Testis (tissue), 5 donors: ENCODE measurements at places on chromosomes 11 and 22.

GRCh38 chr11:2302896-2303626 is 1.2 kb downstream of the TSPAN32 start:
- peak; percentile 30 for DNase-seq

DNA sequence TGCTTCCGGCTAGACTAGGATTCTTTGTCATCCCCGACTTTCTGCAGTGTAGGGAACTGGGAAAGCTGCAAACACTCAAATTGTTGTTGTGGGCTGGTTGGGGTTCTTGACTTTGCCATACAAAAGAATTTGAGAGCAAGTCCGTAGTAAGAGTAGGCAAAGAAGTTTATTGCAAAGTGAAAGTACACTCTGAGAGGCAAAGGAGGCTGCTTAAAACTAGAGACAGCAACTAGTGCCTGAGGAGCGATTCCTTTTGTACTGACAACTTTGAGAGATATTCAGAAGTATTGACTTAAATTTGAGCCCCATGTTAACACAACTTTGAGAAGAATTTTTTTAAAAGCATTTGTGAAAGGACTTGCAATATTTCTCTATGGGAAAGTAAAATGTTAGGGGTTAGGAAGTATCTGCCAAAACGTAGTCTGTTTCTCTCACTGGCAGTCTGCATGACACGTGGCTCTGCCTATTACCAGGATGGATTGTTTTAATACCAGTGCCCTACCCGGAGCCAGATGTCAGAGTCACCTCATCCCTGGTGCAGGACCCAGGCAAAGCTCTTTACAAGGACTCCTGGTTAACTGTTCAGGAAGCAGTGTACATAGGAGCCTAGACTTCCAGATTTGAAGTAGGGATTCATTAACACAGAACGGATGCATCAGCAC is 85.0 kb upstream of the CLPB start:
- no peak for DNase-seq

- no peak for DNase-seq
Observed at GRCh38 chr11:30159546-30159945, 71.3 kb upstream of the FSHB start.

GRCh38 chr11:34411791-34412190 is 26.9 kb upstream of the CAT start:
- no peak for DNase-seq

DNA sequence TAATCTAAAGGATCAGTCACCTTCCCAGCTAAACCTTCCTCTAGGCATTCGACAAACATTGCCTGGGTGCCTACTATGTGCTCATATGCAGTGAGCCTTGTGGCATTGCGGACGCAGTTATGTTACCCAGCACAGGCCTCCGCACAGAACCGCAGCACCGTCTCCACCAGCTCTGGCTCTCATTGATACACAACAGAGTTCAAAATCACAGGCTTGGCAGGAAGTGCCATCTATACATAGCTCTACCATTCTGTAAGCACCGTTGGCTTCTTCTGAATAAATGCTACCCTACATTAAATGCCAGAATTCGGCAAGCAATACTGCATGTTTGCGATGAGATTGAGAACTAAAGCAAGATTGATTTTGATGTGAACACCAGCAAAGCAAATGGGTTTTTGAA is 31.0 kb downstream of the DSCAML1 start:
- no peak for DNase-seq

DNA sequence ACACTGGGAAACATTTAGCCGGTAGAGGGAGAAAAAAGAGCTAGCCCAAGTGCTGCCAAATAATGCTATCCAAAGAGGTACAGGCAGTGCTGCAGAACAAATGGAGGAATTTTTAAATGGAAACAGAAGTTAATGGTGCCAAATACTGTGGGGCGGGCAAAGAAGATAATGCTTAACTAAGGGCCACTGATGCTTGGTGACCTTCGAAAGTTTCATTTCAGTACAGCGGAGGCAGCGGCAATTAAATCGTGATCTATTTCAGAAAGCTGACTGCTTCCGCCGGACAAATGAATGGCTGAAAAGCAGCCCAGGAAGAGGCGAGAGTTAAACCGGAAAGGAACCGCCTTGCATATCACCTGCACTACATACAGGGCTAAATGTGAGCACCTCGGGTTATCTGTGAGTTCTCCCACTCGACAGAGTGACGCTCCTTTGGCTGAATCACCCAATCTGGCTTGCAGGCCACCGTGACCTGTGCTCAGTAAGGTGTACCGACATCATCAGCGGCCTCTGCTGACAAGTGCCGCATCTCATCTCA is 42.1 kb downstream of the CADM1 start:
- DNase-seq, result peak; percentile 75

DNA sequence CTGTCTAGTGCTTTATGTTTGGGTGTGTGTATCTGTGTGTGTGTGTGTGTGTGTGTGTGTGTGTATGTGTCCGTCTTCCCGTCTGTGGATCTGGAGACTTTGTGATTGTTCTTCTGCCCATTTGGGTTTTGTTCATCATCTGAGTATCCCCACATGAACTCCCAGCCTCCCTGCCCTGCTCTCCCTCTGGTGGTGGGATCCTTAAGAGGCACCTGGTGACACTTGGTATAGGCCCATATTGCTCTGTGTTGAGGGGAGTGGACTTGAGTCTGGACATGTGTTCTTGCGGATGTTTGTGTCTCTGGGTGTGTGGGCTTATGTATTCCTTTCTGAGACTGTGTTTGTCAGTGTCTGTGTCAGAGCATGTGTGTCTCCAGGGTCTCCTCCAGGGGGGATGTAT is 15.3 kb downstream of the RCOR2 start:
- DNase-seq, result no peak

DNA sequence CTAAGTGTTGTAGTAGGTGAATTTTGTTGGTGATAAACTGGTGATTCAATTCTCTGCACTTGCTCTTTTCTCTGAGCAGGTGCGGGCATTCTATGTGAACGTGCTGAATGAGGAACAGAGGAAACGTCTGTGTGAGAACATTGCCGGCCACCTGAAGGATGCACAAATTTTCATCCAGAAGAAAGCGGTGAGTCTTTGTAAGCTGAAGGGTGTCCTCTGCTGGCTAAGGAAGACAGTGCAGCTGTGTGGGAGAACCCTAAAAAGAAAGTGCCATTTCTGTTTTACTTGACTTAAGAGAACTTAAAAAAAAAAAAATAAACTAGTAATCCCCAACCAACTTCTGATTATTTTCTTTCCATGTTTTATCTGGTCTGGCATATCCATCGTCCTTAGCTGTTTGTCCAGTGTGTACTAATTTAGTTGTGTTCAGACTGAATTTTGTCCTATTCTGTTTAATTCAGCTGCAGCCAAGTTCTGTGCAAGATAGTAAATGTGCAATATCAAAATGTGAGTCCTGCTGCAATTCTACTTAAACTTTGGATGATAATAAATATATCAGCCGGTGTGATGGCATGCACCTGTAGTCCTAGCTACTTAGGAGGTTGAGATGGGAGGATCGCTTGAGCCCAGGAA is 29.6 kb downstream of the CAT start:
- DNase-seq, result peak; percentile 42

GRCh38 chr11:65454311-65454695 is 31.7 kb downstream of the NEAT1 start:
- no peak for DNase-seq

DNA sequence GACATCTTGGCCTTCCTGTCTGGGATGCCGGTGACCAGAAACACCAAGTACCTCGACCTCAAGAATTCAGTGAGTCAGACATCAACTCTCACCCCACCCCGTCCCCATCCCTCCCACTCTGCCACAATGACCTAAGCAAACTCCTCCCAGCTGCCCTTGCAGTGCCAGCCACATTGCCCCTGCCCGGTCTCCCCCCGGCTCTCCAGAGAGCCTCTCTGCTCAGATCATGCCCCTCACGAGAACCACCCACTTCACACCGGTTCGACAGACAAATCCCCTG is 23.6 kb upstream of the MYRF start:
- no peak for DNase-seq

- no peak for DNase-seq
Observed at GRCh38 chr11:11284481-11284880, 68.6 kb downstream of the CSNK2A3 start.

DNA sequence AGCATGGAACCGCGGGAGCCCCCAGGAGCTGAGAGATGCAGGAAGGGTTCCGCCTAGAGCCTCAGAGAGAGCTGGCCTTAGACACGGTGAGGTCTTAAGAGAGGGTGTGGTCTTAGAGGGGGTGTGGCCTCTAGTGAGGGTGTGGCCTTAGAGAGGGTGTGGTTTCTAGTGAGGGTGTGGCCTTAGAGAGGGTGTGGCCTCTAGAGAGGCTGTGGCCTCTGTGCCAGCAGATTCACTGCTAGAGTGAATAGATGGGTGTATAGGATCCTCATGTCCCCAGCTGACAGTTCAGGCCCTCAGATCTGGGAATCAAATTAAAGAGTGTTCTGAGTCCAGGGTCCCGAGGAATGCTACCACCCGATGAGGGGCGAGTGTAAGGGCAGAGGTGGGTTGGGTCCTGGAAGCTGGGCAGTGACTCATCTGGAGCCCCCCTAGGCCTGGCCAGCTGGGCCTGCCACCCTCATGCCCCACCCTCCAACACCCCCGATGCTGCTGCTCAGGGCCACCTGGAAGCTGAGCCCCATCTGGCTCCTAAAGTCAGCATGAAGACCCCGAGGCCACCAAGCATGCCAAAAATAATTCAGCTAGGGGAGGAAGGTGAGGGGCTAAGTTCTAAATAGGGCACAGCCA is 49.5 kb downstream of the IGF2 start:
- peak; percentile 22 for DNase-seq

GRCh38 chr11:33753304-33753967 is 17.2 kb upstream of the CD59 start:
- DNase-seq, result no peak

DNA sequence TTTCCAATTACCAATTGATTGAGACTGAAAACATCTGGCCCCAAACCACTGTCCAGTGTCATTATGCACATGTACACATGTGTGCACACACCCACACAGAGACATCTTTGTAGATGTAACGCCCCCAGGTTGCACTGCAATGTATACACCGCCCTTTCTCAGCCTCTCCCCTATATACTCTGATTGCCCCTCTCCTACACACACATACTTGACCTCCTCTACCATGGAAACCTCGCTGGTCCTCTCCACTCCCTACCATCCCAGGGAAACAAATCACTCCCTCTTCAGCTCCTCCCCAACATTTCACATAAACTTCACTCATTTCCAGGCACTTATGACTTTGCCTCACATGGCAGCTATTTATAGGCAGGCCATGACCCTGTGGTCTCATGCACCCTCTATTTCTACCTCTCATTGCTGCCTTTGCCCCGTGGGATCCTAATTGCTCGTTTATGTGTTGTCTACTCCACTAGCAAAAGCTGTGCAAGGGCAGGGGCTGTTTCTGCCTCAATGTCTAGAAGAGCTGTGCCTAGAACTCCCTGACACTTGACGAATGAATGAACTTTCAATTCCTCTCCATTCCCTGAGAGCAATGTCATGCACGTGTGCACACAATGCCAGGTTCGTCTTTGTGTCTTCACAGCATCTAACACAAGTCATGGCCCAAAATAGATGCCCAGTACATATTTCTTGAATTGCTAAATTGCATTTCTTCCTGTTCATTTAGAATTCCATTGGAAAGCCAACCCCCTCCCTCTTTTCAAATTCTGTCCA is 10.0 kb upstream of the TMA7B start:
- DNase-seq, result no peak

- no peak for DNase-seq
Observed at GRCh38 chr11:11192541-11192940, 160.5 kb downstream of the CSNK2A3 start.

DNA sequence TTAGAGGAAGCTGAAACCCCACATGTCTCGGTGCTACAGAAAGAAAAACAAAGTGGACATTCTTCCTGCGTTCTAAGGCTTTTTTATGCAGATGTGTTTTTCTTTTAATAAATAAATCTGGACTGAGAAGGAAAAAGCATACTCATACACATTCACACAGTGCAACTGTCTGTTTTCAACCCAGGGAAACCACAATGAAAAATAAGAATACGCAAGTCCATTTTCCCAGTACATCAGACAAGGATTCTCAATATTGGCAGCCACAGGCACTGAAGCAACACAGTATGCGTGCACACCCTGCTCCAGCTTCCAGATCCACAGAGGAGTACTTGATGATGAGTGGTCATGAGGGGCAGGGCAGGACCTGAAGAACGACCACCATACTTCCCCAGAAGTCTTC is 86.9 kb downstream of the ETS1 start:
- DNase-seq, result no peak

DNA sequence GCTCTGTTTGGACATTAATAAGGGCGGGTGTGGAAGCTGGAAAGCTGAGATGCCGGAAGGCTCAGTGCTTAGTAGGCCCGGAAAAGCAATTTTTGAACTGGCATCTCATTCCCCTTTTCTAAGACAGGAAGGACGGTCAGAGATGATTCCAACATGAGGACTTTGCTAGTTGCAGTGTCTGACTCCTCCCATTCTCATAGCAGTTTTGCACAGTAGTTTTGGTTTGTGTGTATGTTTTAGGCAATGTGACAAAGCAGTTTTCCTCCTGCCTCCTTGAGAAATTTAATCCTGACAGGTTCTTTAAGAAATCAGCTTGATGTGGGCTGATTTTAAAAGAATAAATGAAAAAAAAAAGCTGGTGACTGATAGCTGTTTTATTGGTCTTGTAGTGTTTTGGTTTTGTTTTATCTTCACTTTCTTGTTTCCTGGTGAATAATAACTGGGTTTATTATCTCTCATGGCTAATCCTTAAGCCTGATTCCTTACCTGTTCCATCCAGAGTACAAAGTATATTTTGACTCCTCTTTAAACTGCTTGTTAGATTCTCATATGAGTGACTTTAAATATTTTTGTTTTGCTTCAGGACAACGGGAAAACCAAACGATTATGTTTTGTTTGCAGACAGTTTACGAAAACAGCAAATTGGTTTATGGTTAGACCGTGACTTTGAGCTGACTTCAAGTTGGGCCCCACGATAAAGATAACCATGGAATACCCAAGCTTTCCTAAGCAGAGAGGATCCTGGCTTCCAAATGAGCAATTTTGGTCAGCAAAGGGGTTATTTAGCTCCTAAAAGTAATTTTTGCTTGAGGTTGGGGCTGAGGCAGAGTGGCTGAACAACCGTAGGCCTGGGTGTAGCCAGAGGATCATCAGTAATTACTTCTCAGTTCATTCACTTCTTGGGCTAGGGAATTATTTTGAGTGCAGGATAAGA is 3.4 kb downstream of the PTPRJ start:
- DNase-seq, result no peak

GRCh38 chr11:122764371-122765090 is 73.8 kb upstream of the CRTAM start:
- DNase-seq, result no peak

DNA sequence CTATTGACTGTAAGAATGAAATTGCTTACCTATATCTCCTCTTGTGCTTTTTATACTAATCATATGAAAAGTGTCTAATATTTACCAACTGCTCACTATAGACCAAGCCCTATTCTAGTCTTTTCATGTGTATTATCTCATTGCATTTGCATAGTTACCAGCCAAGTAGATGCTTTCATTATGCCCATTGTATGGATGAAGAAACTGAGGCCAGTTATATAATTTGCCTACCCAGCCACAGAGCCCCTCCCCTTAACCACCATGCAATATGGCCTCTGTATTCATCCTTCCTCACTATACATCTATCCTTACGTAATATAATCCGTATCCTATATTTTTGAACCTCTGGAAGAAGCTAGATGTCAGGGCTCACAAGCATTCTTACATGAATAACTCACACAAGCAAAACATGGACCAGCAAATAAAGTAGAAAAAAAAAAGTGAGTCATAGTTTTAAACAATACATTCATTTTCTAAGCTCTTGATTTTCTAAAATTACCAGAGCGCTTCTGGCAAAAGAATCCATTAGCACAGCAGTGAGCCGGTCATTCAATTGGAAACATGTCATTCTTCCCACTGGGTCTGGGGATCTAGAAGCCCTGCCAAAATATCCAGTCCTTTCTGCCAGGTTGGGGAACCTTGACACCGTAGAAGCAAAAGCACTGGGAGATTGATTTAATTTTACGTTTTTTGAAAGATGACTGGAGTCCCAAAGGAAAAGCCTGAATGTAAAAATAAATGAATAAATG is 80.0 kb downstream of the C11orf91 start:
- no peak for DNase-seq
